Left renal pelvis (tissue), 4 donors: ENCODE measurements at places on chromosomes 12 and 14. TPM values are rescaled to one million over a fixed set of nuclear protein-coding genes. Genes with fewer than 3 reads are reported as not detected.

Gene TRIM9
- 2.1 TPM for polyA plus RNA-seq

DNA sequence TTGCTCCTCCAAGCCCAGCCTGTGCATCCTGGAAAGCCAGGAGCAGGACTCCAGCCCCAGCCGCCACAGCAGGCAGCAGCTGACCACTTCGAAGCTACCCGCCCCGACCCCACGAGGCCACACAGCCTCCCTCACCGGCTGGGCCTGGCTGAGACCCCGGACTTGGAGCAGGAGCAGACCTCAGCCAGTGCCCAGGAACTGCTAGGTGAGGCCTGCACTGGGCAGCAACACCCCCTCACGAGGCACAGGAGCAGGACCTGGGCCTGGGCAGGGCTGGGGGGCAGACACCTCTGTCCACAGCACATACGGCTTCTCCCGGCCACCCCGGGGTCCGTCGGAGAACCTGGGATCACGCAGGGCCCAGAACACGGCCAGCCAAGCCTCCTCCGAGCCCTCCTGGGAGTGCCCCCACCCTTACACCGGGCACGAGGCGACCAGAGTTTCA is 137.4 kb upstream of the C14orf180 start:
- no peak for DNase-seq

GRCh38 chr12:113988064-113988451 is 21.9 kb upstream of the RBM19 start:
- no peak for DNase-seq

DNA sequence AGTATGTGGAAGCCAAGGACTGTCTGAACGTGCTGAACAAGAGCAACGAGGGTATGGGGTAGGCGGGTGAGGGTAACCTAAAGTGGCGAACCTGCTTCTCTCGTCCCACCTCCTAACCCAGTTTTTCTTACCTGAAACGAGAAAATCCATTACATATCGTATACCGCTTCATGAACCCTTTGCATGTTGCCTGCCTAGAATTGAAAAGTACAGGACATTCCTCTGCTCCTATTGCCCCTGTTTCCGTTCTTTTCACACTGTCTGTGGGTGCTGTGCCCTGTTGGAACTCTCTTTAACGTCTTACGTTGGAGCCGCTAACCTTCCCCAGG is 513 bp downstream of the PFDN5 start:
- DNase-seq: no peak

- DNase-seq: no peak
Observed at GRCh38 chr12:38875586-38876228, 29.7 kb downstream of the CPNE8 start.
